ENCODE measurements at places on chromosomes 16 and 17.

DNA sequence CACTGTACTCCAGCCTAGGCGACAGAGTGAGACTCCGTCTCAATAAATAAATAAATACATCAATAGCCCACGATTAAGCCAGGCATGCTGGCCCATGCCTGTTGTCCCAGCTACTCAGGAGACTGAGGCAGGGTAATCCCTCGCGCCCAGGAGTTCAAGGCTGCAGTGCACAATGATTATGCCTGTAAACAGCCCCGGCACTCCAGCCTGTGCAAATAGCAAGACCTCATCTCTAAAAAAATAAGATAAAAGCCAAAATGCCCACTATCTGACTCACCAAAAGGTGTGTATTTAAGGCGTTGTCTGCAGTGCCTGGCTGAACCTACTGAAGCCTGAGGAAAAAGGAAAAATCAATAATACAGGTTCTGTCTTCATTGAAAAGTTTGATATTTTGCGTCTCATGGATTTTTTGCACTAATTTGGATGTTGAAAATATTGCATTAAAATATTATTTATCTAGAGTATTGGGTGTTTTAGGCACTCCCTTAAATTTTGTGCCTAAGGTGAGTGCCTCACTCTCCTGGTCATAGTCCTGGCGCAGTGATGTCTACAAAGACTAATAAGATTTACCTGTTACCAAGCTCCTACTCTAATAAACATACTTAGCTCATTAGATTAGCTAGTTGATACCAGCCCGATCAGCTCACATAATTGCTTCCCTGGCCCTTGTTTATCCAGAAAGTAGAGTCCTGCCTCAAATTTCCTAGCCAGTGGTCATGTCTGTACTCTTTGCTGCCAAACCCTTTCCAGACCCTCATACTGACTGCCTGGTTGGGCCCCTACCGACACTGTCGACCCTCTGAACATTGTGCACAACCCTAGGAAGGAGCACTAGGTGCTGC is 24.7 kb upstream of the TOB1 start:
- DNase-seq, result peak; percentile 67

DNA sequence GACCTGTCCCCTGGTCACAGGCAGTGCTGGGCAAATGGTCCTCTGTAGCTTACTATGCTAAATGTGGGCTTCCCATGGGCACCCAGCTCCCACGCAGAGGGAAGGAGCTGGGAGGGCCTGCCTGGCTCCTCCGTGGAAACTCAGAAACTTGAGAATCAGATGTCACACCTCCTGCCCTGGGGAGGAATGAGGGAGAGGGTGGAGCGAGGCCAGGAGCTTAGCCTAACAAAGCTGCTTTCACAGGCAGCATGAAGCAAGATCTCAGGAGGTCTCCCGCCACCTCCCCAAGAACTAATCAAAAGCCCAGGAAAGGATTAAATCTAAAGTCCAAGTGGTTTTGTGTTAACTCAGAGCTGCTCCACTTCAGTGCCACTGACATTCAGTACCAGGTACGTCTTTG is 33.6 kb upstream of the XYLT2 start:
- DNase-seq, result no peak

DNA sequence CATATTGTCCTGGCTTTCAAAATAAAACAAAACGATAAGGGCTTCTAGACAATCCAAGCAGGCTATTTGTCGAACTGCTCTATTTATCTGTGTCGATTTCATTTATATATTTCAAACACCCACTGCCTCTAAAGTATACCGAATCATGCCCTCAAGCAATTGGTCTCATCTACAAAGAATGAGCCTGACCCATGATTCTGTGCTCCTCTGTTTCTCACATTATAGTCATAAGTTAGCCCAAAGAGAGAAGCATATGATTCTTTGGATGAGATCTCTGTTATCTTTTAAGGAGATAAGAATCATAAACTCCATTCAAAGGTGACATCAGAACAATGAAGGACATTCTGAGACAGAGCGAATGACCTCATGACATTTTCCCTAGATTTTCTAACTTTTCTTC is 191.1 kb downstream of the MAP2K6 start:
- no peak for DNase-seq

- no peak for DNase-seq
These were observed 69.7 kb downstream of the ZFHX3 start for GRCh38 chr16:72978212-72978611.

DNA sequence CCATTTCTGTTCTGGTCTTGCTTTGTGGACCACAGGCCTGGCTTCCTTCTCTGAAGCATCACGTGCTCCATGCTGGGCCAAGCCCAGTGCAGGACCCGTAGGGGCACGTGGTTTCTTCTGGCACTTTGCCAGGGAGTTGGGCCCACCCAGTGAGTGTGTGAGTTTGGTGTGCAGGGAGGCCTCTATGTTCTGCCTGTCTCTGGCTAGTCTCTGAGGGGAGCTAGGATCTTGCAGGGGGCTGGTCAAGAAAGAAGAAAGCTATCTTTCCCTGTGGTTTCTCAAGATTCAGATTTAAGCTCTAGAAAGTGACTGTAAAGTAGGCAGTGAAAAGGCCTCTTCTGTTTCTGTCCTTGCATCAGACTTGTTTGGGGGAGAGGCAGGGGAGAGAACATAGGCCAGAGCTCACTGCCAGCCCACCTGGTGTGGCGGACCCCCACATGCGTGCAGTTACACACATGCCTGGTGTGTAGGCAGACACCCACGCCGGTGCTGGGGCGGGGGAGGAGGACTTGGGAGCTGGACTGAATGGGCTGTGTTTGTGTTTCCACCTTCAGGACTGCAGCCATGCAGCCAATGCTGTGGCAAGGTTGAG is 11.8 kb downstream of the LASP1 start:
- no peak for DNase-seq

GRCh38 chr16:49596648-49597291 is 223.2 kb downstream of the C16orf78 start:
- DNase-seq, result no peak

GRCh38 chr17:18004345-18004744 is 31.7 kb downstream of the DRC3 start:
- DNase-seq, result no peak

- DNase-seq, result no peak
These were observed 14.9 kb downstream of the CTU2 start for GRCh38 chr16:88721236-88721635.
